ENCODE measurements at places on chromosomes 2 and 18. TPM values are rescaled to one million over a fixed set of nuclear protein-coding genes. Genes with fewer than 3 reads are reported as not detected.

FAM124B gene
- 1.9 TPM for total RNA-seq

RAPGEF4 gene
- 18.6 TPM for total RNA-seq

COL4A4 gene
- 12.1 TPM for total RNA-seq

DNA sequence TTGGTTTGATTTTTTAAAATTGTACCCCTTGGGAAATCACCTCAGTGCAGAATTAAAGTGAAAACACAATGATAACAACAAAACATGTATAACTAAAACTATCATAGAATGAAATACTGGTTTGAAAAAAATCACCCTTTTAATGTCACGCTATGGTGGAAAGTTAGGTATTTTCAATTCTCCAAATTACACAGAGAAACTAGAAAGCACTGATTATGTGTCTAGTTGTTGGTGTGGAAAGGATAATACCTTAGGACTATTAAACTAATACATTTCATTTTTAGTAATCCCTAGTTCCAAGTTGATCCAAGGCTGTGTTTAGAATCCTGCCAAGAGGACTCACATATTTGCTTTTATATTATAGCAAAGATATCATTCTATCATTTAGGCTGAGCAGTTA lies 71.2 kb downstream of the NUP35 start:
- no peak for DNase-seq

- DNase-seq = no peak
Measured at GRCh38 chr18:5914016-5914415, 18.7 kb upstream of the TMEM200C start.

DNA sequence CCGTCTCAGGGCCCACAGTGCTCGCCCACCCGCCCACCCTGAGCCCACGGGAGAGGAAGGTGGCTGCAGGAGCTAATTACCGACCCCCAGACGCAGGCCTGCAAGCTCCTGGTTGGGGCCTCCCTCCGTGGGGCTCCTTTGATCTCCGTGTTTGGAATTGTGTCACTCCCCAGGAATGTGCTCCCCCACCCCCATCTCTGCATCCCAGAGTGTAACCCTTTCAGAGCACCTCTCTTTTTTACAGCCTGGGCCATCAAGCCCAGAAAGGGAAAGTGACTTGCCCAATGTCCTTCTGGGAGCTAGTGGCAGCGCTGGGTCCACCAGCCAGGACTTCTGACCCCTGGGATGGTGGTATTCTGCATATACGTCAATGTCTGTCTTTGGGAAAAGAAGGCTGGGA lies 335.1 kb downstream of the CYRIA start:
- DNase-seq = no peak

GRCh38 chr2:24712296-24712695 lies 80.9 kb downstream of the PTRHD1 start:
- no peak for DNase-seq

GRCh38 chr2:239866350-239866749 lies 158.8 kb downstream of the NDUFA10 start:
- DNase-seq = no peak

DNA sequence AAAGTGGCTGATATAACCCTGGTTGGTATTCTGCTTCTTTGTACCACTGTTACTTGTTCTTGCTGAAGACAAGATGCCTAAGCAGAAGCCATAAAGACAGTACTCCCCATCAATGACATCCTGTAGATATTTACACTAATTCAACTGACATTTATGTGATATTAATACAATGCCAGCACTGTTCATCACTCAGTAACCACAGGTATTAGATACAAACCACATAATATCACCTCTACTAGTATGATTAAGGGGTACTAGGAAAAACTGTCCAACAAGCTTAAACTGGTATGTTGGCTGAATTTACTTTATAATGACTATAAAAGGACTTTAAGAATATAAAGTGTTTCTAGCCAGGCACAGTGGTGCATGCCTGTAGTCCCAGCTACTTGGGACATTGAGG lies 65.8 kb downstream of the RTN4 start:
- DNase-seq = no peak

DNA sequence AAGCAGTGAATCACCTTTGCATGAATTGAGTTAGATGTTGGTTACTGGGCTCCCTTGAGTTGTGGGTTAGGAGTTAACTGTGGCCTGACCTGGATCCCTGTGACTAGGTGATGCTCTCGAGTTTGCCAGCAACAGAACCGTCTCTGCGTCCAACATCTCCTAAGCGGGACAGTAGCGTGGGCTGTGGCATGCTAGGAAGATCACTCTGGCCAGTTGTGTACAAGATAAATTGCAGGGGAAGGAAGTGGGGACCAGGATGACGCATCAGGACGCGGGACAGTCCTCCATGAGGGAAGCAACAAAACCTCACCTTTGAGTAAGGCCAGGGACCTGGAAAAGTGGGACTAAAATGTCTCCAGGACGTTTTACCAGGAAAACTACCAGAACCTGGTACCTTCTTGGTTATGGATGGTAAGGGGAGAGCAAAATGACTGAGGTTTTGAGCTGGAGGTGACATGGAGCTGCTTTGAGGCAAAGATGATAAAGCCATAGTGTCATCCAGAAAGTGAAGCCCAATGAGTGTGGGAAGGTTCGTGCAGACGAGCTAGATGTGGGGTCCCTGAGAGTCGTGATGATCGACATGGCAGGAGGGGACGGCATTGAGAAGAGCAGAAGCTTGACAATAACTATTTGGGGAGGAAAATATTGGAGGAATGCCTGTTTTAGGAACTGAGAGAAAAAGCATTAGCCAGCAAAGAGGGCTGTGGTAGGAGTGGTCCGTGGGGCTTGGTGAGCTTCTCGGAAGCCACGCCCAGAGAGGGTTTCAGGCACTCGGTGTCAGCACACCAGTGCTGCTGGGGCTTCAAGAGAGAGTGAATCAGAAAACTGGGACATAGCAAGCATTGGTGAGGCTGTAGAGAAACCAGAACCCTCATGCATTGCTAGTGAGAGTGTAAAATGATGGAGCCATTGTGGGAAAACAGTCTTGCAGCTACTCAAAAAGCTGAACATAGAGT lies 95.1 kb downstream of the SMAD7 start:
- peak; percentile 53 for DNase-seq

DNA sequence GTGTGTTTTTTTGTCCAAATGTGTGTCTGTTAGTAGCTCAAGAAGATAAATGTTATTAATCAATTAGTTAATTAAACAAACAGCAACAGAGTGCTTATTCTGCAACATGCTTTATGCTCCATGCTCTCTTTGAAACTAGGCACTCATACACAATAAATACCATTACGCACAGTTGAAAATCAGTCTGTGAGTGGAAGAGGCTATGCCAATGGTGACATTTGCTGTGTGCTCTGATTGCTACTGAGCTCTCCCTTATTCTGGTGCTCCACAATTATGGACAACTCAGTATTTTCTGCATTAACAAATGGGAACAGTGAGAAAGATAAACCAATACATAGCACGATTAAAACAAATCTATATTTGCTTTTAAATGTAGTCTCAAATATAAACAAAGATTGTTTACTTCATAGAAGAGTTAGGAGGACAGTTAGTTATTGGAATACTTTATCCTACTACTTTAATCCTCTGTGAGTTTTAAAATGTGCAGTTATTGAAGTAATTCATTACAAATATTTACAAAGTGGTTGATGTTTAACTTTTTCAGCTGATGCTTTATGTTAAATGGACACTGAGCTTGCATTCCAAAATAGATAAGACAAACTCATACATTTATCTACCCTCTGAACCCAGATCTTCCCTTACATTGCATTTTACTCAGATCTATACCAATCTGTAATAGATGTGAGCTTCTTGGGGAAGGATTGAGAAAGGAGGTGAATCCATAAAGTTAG lies 55.3 kb downstream of the NXPH2 start:
- no peak for DNase-seq

DNA sequence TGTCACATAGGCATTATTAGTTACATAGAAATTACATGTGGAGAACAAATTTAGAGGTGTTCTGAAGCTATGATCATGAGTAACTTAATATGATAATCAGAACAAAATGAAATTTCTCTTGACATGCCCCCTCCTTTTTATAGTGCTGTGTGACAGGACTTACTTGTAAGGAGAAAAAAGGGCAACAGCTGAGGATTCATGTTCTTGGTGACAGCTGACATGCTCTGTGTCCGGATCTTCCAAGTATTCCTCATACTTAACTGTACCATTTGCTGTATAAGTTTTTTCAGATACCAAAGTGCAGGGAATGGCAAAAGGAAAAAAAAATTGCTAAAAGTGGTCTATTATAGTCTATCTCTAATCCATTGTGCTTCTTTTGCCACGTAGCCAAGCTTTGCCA lies 3.5 kb upstream of the MYL1 start:
- no peak for DNase-seq

DNA sequence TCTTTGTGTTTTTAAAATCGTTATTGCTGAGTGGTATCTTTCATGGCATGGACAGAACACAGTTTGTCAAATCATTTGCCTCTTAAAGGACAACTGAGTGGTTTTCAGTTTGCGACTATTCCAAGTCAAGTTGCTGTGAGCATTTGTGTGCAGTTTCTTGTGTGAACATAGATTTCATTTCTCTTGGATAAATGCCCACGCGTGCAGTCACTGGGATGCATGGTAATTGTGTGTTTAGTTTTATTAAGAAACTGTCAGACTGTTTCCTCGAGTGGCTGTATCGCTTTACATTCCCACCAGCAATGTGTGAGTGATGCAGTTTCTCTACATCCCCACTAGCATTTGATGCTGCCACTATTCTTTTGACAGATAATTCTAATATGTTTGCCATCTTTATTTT lies 154.0 kb upstream of the ARL4C start:
- DNase-seq = no peak

DNA sequence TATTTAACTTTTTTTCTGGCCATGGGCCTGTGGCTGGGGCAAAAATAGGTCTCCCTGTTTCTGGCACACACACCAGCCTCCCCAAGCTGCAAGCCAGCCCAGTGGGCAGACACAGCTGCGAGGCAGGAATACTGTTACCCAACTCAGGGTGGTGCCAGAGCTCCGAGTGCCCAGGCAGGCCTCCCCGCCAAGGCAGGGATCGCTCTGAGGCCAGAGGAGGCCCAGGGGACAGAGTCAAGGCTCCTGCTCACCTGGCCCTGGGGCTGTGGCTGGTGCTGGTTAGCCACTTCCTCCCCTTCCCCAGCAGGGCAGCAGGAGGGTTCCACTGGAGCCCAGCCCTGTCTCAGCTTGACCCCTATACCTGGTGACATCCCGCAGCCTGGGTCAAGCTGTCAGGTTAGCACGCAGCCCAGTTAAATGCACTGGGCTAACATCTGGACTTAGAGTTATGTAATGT lies 67.1 kb upstream of the EPAS1 start:
- DNase-seq = no peak

DNA sequence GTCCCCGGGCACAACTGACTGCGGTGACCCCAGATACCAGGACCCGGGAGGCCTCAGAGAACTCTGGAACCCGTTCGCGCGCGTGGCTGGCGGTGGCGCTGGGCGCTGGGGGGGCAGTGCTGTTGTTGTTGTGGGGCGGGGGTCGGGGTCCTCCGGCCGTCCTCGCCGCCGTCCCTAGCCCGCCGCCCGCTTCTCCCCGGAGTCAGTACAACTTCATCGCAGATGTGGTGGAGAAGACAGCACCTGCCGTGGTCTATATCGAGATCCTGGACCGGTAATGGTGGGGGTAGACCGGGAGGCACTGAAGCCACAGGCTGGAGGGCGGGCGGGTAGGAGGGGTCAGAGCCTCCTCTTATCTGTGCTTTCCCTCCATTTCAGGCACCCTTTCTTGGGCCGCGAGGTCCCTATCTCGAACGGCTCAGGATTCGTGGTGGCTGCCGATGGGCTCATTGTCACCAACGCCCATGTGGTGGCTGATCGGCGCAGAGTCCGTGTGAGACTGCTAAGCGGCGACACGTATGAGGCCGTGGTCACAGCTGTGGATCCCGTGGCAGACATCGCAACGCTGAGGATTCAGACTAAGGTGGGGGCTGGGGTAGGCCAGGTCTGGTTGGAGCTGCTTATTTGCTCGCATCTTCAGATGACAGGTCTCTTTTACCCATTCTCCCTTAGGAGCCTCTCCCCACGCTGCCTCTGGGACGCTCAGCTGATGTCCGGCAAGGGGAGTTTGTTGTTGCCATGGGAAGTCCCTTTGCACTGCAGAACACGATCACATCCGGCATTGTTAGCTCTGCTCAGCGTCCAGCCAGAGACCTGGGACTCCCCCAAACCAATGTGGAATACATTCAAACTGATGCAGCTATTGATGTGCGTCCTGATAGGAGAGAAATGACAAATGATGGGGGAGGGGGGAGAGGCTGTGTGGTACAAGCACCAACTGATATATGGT lies 780 bp downstream of the HTRA2 start:
- DNase-seq = peak; percentile 60

DNA sequence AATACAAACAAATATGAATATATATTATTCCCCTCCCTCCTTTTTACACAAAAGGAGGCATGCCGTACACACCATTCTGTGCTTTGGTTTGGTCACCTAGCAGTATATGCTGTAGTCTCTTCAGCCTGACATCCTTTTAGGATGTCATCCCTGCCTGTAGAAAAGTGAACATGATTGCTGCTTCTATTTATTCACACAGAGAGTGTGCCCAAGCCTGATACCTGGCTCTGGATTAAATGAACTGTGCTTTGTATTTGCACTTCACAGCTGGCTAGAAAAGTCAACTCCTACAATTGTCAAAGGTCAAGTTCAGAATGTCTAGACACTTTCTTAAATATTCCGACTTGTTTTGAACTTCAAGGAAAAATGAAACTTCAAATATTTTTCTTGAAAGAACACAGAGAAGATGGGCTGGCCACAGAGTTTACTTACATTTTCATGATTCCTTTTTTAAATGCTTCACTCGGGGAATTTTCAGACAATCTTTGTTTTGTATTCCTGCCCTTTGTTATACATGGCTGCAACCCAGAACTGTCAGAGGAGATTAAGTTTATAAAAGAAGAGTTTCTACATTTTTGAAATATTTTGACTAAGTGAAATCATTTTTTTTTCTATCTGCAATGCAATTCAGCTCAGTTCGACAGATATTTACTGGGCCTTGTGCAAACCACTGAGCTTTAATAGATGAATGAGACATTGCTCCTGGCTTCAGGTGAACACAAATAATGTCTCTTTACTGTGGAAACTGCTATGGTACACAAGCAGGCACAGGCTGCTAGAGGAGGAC lies 33.5 kb downstream of the DAPL1 start:
- DNase-seq = no peak

DNA sequence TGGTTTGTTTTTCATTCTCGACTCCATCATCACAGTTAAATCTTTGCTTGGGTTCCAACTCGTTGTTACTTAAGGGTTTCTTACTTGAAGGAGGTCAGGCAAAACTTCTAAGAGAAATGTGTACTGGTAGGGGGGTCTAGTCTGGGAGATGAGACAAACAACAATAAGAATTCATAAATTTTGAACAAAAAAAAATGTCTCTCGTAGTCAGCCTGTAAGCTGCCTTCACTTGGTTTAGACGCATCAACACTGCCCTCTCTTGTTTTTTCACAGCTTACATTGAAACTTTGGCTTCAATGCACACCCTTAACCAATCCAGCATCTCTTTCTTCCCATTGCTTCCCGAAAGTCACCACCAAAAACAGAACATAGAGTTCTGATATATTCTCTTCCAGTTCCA lies 576.4 kb upstream of the PIK3C3 start:
- DNase-seq = no peak

GRCh38 chr2:10934308-10934978 lies 22.7 kb downstream of the KCNF1 start:
- no peak for DNase-seq

- no peak for DNase-seq
Measured at GRCh38 chr2:69911985-69912563, 2.8 kb upstream of the MXD1 start.

- no peak for DNase-seq
Measured at GRCh38 chr2:181677912-181678586, 2.3 kb downstream of the NEUROD1 start.

- no peak for DNase-seq
Measured at GRCh38 chr2:233117351-233117750, 57.2 kb downstream of the INPP5D start.

GRCh38 chr2:240922245-240922981 lies 16.3 kb downstream of the CROCC2 start:
- DNase-seq = peak; percentile 41

- DNase-seq = no peak
Measured at GRCh38 chr18:63405986-63406385, 16.3 kb downstream of the VPS4B start.

All from ureter (tissue), 1 donor.